HEK293T (cell line): ENCODE measurements at places on chromosomes 4 and X.

DNA sequence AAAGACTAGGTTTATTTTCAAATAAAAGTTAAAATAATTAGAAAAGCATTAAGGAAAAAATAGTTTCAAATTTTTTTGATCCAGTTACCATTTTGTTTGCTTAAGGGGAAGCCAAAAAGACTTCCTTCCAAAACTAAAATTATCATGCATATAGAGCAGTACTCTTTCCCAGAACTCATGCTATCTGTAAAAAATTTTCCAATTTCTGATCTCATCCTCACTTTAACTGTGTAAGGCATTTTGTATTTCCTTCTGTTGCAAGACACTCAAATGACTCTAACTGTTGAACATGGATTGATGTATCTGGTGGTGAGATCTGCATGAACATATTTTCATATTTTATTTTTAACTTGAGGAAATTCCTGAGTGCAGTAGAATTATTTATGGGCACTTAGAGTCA, 150.1 kb downstream of the ADAM29 start:
- no peak for DNase-seq

GRCh38 chr4:3388471-3389232, 53.1 kb upstream of the HGFAC start:
- no peak for DNase-seq

DNA sequence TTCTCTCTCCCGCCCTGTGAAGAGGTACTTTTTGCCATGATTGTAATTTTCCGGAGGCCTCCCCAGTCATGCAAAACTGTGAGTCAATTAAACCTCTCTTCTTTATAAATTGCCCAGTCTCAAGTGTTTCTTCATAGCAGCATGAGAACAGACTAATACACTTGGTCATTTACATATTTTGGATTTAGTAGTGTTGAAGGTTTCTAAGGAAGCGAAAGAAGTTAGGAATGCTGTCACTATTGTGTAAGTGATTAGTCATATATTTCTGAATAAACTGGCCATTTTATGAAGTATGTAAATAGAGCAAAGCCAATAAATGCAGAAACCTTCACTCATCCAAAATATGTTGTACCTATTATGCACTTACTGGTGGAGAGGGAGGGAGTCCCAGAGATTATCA, 34.4 kb upstream of the GK2 start:
- no peak for DNase-seq

DNA sequence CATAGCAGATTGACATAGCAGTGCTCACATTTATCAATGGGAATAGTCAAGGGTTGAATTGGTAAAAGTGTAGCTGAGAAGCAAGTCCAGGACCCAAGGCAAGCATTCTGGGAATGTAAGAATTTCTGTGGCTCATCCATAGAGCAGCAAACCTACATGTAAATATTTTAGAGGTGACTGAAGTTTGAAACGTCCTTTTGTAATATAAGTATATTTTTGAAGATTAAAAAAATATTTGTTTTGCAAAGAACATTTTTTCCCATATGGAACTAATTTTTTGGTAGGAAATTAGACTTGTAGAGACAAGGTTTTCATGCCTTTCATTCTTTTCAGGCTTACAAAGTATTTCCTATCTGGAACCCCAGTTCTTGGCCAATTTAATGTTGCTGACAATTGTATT, 104.0 kb downstream of the TEX13A start:
- DNase-seq = no peak

DNA sequence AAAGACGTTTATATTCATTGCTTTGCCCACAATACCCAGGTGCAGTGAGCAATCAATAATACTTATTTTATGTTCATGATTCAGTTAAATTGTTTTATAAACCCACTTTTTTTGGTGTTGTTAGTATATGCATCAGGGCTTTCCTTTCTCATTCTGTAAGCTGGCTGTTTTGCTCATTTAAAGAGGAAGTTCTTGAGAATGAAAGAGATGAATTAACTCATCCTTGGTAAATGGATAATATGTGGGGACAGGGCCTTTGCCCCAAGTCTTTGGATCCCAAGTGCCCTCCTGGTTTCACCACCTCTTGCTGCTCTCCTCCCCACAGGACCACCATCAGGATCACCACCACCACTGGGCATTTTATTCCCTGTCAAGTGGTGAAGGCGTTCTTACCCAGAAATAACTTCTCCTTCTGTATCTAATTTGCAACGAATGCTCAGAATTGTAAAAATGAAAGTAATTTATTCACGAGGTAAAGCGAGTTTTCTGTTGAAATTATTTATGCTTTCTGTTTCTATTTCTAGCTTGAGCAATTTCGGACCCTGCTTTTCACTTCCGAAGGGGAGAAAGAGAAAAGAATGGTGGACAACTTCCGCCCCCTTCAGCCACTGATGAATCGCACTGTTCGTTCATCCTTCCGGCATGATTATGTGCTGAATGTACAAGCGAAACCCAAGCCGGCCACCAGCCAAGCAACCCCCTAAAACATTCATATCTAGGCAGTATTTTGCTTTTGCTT, 8.2 kb upstream of the ZRSR2 start:
- DNase-seq = no peak

GRCh38 chr4:67746797-67747495, 7.2 kb downstream of the GNRHR start:
- DNase-seq = peak; percentile 7

DNA sequence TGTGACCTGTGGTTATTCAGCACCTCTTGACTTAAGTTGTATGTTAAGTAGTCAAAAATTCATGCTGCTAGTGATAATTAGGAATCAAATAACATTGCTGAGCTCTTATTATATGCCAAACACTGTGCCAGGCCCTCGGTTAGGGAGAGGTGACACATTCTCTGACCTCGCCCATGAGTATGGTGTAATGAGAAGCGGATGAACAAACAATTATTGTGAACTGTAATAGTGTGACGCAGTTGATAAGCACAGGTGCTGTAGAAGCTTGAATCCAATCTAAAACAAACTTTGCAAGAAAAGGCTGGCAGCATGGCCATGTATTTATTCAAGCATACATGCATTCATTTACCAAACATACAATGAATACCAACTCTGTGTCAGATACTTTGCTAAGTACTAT, 303.5 kb upstream of the HS3ST1 start:
- DNase-seq = no peak

DNA sequence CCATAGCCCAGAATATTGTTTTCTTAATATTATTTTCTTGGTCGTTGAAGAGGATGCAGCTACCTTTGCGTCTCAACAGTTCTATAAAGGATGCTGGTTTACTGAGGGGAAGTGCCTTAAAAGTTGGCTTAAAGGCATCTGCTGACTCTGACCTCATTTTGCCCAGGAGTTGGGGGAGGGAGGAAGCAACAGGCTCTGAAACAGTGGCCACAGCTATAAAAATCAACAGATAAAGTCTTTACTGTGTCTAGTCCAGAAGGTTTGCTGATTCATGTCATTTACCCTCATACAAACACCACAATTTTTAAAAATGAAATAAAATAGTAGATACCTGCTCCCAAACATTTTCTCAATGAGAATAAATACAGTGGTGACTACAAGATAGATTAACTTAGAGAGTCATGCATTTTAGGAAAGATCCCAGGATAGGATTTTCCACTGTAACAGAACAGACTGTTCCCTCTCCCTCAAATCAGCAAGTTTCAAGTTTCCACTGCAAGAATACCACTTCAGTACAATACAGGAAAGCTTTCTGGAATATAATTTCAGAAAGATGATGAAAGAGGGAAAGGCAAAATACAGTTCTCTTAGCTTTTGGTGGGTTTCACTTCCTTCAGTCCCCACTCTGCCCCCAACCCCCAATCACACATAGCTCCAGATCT, 1.9 kb downstream of the PHKA1 start:
- peak; percentile 12 for DNase-seq

GRCh38 chrX:10477525-10477924, 142.9 kb downstream of the MID1 start:
- DNase-seq = no peak
